NCI-H146 (cell line): ENCODE measurements at places on chromosomes 1 and 21.

DNA sequence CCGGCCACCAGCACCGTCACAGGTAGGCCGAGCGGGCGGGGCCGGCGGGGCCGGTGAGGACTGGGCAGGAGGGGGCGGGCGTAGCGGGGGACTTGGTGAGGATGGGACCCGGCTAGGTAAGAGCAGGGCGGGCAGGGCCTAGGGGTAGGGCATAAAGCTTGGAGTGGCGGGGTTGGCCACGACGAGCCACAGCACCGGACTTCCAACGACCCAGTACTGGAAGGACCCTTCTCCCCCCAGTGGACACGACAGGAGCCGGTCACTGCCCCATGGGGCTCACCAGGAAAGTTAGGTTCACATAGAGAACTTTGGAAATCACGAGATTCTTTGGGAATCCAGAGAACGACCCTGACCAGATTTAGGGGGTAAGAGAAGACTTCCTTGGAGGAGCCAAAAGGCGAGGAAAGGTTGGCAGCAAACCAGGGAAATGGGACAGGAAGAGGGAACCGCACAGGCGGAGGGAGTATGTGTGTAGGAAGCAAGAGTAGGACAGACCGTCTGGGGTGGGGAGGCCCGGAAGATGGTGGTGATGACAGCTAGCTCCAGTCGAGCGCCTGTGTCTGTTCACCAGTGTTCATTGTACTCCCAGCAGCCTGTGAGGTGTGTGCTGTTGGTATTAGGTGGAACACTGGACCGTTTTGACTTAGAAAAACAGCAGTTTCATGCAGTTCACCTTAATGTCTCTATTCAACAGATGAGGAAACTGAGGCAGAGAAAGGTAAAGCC is 20.4 kb downstream of the ZNF362 start:
- DNase-seq: no peak

DNA sequence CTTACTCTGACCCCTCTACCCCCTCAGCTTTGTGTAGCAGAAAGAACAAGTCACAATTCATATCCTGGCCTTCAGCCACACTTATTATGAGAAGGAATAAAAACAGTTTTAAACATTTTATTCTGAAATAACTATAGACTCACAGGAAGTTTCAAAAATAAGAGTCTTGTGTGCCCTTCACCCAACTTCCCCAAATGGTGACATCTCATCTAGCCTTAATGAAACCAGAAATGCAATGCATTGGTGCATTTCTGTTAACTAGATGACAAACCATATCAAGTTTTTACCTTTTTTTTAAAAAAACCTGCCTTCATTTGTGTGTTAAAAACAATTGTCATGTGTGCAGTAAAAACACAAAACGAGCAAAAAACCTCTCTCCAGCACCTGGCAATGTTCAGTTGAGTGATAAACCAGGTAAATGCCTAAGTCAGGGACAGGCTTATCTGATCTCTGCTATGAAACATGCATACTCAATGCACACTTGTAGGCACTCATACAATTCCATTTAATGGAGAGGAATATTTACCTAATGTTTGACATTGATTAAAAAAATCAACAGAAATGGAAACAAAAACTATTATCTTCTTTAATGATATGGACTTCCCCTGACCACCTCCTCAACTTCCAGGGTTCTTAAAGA is 51.5 kb downstream of the SH3BGR start:
- DNase-seq: no peak

DNA sequence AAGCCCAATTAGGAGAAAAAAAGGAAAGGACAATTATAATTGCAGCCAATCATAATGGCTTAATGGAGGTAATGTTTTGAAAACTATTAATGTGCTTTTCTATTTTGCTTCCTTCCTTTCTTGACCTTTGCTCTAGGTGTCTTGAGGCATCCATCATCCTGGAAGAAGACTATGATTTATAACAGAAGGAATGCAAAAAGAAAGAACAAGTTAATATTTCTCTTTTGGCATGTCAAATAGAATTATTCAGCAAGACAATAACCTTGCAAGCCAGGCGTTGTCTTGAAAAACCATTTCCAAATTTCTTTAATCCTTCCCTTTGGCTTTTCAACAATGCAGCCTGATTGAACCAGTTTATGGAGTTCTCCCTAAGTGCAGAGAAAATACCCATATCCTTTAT is 107.7 kb upstream of the USP24 start:
- DNase-seq: no peak

DNA sequence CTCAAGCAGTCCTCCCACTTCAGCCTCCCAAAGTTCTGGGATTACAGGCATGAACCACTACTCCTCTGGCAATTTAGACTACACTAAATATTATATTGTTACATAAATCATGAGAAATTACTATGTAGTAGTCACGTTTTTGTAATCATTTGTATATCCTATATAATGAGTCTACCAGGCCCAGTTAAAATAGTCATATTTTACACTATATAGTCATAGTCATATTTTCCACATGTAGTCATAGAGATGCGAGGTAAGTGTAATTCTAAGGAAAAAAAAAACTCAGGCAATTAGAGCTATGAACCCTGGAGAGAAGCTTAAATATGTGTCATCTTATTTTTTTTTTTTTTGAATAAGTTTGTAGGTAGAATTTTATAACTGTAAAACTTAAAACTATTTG is 90.0 kb downstream of the FNBP1L start:
- no peak for DNase-seq

- peak; percentile 42 for DNase-seq
Measured at GRCh38 chr1:16043521-16043920, at the start of gene CLCNKB. Gene CLCNKB, plus strand, starts transcription at chr1:16043782. Its CDS starts 711 bp downstream, at chr1:16044493.

DNA sequence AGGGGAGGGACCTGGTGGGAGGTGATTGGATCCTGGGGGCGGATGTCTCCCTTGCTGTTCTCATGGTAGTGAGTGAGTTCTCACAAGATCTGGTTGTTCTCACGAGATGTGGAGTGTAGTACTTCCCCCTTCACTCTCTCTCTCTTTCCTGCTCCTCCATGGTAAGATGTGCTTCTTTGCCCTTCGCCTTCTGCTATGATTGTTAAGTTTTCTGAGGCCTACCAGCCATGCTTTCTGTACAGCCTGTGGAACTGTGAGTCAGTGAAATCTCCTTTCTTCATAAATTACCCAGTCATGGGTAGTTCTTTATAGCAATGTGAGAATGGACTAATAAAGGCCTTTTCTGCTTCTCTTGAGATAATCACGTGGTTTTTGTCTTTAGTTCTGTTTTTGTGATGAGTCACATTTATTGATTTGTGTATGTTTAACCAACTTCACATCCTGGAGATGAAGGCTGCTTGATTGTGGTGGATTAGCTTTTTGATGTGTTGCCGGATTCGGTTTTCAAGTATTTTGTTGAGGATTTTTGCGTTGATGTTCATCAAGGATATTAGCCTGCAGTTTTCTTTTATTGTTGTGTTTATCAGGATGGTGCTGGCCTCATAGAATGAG is 45.5 kb downstream of the RABGAP1L start:
- DNase-seq: peak; percentile 20

DNA sequence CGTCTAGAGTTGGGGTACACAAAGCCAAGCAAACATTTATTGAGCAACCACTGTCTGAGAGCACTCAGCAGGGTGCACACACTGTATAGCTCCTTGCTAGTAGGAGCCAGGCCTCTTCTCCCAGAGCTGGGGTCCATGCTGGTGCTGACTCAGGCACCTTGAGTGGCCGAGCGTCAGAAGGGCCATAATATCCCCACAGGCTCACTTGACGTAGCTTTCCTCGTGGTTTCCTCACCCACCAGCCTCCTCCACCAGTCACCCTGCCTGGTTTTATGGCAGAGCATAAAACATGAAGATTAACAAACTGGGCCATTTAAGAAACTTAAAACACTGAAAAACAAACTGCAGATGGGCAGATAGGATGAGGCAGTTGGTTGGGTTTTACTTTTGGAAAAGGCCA is 361.5 kb downstream of the HHAT start:
- no peak for DNase-seq

- DNase-seq: no peak
Measured at GRCh38 chr21:39954570-39954969, 87.3 kb downstream of the PCP4 start.

GRCh38 chr1:245684571-245684970 is 529.8 kb downstream of the KIF26B start:
- no peak for DNase-seq

DNA sequence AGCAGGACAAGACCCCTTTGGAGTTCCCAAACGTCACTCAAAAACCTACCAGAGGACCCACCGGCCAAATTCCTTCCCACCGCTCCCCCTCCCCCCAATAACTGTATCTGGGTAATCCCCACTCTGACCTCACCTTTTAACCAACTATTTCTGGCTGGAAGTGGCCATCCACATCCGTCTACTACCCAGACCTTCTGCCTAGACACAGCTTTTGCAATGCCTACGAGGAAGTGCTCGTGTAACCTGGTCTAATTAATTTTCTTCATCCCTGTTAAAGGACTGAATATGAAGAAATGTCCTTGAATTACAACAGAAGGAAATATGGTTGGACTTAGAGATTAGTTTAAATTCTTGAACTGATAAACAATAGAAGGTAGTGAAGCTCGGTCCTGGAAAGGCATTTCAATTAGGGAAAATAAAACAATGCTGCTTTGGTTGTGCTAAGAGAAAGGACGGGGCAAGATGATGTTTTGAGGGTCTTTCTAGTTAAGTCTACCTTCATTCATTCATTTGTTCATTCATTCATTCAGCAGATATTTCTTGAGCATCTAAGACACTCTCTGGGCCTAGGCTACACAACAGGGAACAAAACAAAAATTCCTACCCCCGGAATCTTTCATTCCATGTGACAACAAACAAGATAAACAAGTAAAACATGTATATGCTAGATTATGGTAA is 18.8 kb downstream of the AVPR1B start:
- DNase-seq: no peak

- DNase-seq: no peak
Measured at GRCh38 chr1:245561665-245562234, 407.0 kb downstream of the KIF26B start.

DNA sequence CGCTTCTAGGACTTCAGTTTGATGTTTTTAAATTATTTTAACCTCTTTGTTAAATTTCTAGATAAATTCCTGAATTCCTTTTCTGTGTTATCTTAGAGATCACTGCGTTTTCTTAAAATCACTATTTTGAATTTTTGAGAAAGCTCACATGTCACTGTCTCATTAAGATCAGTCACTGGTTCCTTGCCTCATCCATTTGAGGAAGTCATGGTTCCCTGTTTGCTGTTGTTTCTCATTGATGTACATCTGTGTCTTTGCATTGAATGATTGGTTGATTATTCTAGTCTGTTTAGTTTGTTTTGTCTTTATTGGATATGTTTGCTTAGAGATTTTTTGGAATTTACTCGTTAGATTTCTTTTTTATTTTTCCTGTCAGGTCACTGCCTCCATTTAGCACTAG is 50.1 kb downstream of the CRP start:
- no peak for DNase-seq

- peak; percentile 90 for DNase-seq
Measured at GRCh38 chr1:218273762-218274479, 11.2 kb upstream of the RRP15 start.

DNA sequence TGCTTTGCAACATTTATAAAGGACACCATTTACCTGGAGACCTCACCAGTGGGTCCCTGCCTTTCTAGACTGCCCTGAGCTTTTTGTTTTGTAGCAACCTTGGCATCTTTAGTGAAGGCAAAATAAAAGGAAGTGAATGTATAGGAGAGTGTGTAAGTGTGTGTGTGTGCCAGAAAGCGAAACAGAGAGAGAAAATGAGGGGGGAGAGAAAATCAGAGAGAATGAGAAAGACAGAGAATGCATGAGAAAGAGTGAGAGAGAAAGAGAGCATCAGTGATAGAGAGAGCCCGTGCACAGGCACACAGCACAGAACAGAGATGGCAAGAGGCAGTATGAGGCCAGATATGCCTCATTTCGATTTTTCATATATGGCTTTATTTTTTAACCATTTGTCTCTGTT is 57.5 kb downstream of the HSD3B1 start:
- DNase-seq: no peak

DNA sequence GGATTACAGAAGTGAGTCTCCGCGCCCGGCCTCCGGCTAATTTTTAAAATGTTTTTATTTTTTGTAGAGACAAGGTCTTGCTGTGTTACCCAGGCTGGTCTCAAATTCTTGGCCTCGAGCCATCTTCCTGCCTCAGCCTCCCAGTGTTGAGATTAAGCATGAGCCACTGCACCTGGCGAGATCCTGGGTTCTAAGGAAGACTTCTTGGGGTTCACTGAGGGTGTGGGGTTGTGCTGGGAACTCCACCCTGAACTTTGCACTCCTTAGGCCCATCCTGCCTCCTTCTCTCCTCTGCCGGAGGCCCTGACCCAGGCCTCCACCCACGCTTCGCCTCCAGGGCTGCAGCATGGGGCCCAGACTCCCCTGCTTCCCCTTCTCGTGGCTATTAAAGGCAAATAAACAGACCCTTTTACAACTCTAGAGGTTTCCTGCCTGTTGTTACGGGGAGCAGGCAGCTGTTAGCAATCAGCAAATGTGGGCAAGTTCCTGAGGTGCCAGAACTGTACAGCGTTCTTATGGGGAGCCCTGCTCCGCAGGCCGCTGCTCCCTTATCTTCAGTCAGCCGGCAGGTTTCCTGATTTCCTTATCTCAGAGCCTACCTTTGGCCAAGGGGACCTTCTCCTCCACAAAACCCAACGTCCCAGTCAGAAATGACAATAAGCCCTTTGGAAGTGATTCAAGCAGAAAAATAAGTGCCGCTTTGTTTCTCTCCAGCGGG is 41.0 kb upstream of the LIN9 start:
- DNase-seq: peak; percentile 26

DNA sequence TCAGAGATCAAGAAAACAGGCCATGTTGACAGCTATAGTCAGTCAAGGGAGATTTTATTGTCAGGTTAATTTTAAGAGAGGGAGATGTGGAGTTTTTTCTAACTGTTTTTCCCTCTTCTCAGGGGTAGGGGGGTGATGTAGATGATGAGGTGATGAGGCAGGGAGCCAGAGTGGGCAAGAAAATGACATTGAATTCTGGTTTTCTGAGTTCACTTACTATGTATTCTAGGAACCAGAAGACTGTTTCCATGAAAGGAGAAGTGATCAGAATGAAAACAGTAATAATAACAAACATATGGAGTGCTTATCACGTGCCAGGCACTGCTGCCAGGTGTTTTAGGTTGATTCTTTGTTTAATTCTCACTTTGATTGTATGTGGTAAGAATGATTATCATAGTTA is 40.2 kb downstream of the CASQ2 start:
- DNase-seq: no peak

GRCh38 chr1:1079408-1080121 is 5.5 kb upstream of the RNF223 start:
- DNase-seq: peak; percentile 48

- no peak for DNase-seq
Measured at GRCh38 chr1:37724575-37724974, 32.3 kb downstream of the CDCA8 start.

- DNase-seq: no peak
Measured at GRCh38 chr1:160708801-160709200, 2.8 kb downstream of the CD48 start.
